ENCODE measurements at places on chromosomes 6 and 20.

GRCh38 chr20:10367693-10367942 is 66.4 kb downstream of the MKKS start:
- DNase-seq, result no peak

- no peak for DNase-seq
Observed at GRCh38 chr20:61998343-61999121, 67.1 kb downstream of the TAF4 start.

GRCh38 chr20:46423342-46423741 is 16.9 kb upstream of the ELMO2 start:
- no peak for DNase-seq

- no peak for DNase-seq
Observed at GRCh38 chr20:31551163-31552081, 37.2 kb downstream of the HM13 start.

DNA sequence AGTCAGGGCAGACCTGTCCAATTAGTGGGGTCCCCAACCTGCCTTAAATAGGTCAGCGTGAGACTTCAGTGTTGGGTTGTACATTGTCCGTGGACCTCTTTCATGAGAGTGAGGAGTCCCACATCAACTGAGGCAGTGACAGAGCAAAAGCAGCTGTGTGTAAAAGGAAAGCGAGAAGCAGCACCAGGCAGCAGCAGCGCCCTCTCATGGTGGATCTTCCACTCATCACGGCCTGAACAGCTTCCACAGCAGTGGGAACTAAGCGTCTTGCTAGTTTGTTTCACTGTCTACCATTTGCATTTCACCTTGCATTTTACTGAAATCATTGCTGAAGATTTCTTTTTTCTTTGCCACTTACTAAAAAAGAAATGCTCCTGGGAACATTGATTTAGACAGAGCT is 333.8 kb downstream of the PKHD1 start:
- DNase-seq, result peak; percentile 4

DNA sequence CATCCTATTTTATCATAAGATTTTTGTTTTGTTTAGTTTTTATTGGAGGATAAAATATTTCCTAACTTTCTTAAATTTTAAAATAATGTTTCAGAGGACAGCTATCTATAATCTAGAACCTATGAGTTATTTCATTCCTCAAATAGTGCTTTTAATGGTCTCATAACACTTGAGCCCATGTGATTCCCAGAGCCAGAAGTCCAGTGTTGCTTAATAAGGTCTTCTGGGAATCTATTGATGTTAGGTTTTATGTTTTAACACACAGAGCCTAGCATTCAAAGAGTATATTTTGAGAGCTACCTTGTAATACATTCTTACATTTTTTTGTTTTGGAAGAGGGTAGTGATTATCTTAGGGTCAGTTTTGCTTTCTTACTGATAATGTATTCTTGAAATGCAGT is 200.2 kb downstream of the CENPW start:
- DNase-seq, result no peak

- no peak for DNase-seq
Observed at GRCh38 chr6:20892365-20892764, 358.1 kb downstream of the CDKAL1 start.

GRCh38 chr6:169960003-169960344 is 208.6 kb downstream of the ERMARD start:
- no peak for DNase-seq

GRCh38 chr6:168605964-168606363 is 165.0 kb downstream of the SMOC2 start:
- DNase-seq, result no peak

DNA sequence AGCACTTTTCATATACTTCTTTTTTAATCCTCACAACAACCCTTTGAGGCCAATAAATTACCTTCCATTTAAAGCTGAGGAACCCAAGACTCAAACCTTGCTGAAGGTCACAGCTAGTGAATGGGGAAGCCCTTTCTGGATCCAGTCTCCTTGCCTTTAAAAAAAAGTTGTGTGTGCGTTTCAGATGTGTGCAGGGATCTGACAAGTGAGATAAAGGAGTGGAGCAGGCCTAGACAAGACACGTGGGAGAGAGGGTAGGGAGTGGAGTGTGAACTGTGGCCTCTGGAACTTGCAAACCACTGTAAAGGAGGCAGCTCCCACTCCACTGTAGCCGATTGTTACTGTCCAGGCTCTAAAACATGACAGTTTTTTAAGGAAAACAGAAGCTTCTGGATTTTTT is 1.9 kb downstream of the KLHL32 start:
- DNase-seq, result no peak

DNA sequence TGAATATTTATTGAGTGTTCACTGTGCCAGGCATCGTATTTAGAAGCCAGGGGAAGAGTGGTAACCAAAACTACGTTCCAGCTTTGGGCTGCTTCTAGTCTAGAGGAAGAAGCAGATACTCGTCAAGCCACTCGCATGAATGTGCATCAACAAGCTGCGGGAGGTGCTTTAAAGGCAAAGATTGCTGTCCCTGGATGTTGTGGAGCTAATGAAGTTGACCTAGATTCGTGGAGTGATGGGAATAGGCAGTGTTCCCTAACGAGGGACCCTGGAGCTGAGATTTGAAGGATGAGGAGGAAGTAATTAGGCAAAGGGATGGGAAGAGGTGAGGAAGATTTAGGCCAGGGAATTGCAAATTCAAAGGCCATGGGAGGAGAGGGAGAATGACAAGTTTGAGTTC is 118.9 kb downstream of the TMEM170B start:
- no peak for DNase-seq

DNA sequence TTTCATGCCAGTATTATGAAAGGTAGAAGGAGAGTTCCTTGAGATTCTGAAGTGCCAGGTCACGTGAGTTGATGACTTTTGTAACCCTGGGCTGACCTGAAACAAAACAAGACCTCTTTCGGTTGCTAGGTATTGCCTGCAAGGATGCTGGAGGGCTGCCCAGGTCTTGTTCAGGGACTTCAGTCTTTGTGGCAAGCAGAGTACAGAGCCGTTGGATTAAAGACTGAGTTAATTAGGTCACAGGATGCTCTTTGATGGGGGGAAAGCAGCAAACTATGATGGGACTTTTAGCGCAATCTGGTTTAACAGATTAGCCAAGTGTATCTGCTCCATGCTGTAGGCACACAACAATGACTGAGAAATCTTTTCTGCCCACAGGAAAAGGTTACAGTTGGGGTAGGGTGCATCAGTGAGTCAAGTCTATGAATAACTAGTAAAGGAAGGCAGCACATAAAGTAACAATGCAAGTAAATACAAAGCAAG is 12.8 kb upstream of the ELOVL5 start:
- peak; percentile 25 for DNase-seq

DNA sequence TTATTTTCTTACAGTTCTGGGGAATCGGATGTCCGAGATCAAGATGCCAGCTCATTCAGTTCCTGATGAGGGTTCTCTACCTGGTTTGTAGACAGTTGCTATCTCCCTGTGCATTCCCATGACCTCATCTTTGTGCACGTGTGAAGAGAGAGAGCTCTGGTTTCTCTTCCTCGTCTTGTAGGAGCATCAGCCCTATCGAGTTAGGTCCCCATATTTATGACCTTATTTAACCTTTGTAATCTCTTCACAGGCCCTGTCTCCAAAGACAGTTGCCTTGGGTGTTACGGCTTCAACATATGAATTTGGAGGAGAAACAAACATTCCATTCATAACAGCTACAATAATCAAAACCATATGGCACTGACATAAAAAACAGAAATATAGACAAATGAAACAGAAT is 455.3 kb downstream of the HACE1 start:
- no peak for DNase-seq

DNA sequence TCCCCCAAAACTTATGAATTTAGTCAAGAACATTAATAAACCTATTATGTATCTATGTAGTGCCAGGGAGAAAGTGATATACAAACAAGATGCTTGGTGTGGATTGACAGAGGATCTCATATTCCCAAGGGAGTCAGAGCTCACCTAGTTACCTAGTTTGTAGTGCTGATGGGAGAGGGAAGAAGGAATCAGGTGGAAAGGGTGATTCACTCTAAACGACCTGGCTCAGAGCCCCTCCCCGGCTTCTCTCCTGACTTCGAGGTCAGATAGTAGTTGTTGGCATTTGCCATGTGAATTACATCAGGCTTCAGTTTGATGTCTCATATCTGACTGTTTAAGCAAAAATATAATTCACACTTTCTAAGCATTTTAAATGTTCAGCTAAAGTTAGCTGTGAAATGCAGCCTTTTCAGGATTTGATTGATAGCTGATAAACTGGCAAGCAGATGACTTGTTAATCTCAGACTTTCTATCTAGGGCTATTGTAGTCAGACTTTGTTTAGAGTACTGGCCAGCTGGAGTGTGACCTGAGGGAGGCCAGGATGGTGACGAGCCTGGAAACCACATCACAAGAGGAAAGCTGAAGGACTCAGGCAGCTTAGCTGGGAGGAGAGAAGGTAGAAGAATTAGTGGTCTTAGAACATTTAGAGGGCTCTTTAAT is 123.7 kb downstream of the AKAP7 start:
- DNase-seq, result no peak

DNA sequence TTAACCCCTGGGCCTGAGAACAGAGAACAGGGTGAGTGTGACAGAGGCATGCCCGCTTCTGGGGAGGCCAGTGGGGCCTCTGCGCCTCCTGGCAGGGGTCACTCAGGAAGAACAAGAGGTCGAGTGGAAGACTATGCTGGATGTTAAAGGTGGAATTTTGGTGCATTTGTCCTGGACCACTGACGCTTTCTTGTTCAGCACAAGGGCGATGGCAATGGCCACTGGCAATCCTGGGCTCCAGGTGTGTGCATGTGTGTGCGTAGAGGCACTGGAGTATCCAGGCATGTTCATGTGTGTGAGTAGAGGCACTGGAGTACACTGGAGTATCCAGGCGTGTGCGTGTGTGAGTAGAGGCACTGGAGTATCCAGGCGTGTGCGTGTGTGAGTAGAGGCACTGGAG is 23.5 kb upstream of the NPBWR2 start:
- no peak for DNase-seq

GRCh38 chr6:46781478-46782378 is 11.5 kb upstream of the MEP1A start:
- DNase-seq, result no peak

- no peak for DNase-seq
Observed at GRCh38 chr20:60144404-60144803, 186.2 kb downstream of the CDH26 start.

DNA sequence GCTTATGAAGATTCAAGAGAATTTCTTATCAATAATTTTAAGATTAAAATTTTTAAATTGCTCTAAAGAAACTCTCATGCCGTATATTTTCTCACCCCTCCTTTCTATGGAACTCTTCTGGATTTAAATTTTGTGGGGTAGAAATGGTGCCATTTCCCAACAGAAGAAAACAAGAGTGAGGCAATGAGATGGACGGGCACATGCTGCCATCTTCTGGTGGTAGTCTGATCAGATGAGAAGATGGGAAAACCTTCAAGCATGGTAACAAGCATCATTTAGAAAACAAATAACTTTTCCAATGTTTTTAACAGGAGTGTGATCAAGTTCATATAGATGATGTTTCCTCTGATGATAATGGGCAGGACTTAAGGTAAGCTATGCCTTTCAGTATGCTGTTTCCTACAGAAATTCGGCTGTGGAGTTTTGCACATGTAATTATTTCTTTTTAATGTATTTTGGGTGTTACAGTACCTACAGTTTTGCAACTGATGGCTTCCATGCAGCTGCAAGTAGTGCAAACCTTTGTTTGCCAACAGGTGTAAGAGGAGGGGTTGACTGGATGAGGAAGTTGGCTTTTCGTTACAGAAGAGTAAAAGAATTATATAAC is 271.4 kb downstream of the EYA4 start:
- peak; percentile 26 for DNase-seq

- DNase-seq, result no peak
Observed at GRCh38 chr6:168908887-168909286, 344.8 kb downstream of the THBS2 start.

DNA sequence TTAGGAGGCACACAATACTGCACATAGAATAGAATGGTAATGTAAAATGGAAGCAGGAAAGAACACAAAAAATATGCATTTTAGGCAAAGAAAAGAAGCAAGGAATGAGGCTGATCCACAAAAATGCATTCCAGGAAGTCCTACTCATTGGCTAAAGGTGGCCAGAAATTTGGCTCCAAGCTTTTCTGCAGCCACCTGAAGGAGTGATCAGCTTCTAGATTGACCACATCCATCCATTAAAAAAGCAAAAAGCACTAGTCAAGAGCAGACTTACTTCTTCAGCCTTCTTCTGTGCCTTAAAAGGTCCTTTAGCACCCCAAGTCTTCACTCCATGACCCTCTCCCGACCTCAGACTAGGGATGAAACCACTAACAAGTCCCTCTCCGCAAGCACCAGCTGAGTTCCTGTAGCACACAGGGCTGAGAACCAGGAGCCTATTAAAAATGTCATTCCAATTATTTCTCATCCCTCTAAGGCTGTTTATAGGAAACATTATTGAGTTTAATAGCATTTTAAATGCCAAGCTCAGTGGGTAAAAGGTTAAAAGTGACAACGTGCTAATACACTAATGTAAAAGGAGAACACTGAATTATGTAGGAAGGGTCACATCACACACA is 36.5 kb downstream of the TRAM2 start:
- DNase-seq, result no peak

DNA sequence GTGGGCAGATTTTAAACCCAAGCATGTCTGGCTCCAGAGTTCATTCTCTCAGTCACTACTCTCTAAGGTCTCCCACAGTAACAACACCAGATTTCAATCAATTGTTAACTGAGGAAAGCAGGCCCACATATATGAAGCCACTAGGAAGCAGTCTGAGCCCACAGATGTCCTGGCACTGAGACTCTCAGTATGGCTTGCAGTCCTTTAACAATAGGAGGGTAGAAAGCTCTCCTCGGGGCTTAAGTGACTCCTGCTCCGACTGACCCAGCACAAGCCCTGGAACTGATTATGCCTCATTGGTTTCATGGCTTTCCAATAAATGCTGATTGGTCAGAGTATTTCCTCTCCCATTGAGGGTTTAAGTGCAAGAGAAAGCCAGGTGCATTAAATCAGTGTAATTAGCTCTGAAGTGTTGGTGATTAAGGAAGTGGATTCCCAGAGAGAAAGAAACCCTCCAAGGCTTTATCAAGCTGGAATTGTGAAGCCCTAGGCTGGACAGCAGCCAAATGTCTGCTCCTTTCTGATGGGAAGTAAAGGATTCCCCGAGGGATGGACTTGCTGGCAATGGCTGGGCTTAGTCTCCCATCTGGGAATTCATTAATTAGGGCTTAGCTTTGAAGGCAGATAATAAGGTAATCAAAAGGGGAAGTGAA is 76.6 kb upstream of the PROKR2 start:
- no peak for DNase-seq

- no peak for DNase-seq
Observed at GRCh38 chr6:20909621-20910020, 375.4 kb downstream of the CDKAL1 start.

GRCh38 chr6:98946266-98946878 is 1.4 kb downstream of the FBXL4 start:
- no peak for DNase-seq

- DNase-seq, result no peak
Observed at GRCh38 chr6:127945434-127946097, 44.7 kb upstream of the THEMIS start.

GRCh38 chr20:4457566-4458543 is 263.9 kb upstream of the PRND start:
- DNase-seq, result no peak

- DNase-seq, result no peak
Observed at GRCh38 chr20:63538204-63539091, 1.3 kb upstream of the PTK6 start.

- no peak for DNase-seq
Observed at GRCh38 chr6:105624021-105624420, 221.1 kb upstream of the PREP start.

- DNase-seq, result no peak
Observed at GRCh38 chr6:28712982-28713381, 187.3 kb downstream of the GPX5 start.

GRCh38 chr6:151832710-151833109 is 25.2 kb downstream of the ESR1 start:
- no peak for DNase-seq

GRCh38 chr6:53335224-53335994 is 13.3 kb downstream of the ELOVL5 start:
- DNase-seq, result peak; percentile 53

Data from stimulated activated CD4-positive, alpha-beta T cell treated with anti-CD3 and anti-CD28 coated beads, Interleukin-2, amount 100 ng/mL, for 24 hours (primary cell).